ENCODE measurements at places on chromosomes 7 and 10.

DNA sequence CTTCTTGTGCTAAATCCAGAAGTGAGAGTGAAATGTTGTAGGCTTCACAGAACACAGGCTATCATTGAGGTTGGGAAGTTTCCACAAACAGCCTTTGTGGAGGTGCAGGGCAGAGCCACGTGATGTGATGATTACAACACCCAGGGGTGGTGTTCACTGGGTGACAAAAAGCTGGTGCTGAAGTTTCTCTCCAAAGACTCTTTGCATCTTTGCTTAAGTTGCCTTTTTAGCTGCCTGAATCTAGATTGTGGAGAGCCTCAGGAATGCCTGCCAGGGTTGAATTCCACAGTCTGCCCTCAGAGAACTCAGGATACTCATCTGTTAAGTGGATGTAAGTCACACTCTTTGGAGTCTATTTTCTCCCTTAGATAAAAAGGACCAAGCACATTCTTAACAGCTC, 56.3 kb downstream of the PLXNA4 start:
- DNase-seq: peak; percentile 8

GRCh38 chr7:94266238-94266644, 128.5 kb upstream of the COL1A2 start:
- no peak for DNase-seq

GRCh38 chr7:96188174-96188581, 133.7 kb downstream of the SLC25A13 start:
- no peak for DNase-seq

- DNase-seq: no peak
Observed at GRCh38 chr7:13794581-13794980, 194.9 kb downstream of the ETV1 start.

DNA sequence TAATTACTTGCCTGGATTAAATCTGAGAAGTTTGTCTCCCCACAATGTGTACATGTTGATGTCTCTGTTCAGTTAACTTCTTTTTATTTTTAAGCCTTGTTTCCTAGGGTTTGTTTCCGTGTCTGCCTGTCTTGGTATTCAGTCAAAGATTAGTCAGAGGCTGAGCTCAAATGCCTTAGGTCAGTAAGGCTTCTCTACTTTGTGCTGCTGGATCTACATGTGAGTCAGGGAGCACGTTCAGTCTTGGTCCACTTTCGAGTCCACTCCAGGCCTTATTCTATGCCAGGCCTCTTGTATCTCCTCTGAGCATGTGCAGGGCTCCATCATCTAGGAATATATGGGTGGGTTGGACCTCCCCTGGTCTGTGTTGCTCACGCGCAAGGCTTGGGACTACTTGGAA, 93.3 kb upstream of the FZD8 start:
- DNase-seq: no peak

DNA sequence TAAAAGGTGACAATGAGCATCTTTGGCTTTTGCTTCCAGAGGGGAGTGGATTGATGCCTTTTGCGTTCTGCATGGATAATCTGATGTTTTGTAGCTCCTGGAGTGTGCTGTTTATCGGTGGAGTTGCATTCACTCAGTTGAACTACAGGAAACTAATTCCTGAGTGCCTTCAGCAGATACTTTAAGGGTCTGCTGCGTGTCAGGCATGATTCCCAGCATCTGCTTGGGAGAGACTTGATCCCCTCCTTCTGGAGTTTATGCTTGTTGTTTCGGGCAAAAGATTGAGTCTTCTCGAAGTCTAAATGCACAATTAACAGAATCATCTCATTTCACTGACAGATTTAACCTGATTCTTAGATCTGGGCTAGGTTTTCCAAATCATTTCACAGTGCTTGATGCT, 46.2 kb downstream of the CELF2 start:
- no peak for DNase-seq

DNA sequence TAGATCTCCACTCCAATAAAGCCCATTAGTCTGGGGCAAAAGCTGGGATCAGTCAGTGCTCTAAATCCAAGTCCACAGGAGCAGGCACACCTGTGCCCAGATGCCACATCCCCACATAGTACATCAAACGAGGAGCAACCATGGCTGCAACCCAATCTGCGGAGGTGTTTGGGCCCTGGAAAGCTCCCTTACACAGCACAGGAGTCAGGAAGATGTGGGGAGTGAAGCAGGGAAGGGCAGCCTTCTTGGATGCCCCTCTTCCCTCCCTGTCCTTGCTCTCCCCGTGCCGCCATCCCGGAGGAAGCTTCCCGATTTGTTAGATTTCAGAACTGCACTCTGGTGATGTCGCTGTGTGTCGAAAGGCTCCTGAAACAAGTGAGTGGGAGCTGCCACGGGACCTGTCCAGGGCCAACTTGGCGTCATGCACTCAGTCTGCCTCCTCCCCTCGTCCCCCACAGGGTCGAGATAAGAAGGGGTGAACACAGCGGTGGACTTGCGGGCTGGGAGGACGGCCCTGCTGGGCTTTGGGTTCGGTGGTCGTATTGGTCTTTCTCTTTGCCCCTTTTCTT, 230.6 kb upstream of the GRB10 start:
- DNase-seq: no peak

- DNase-seq: no peak
Observed at GRCh38 chr10:97128039-97128492, 57.7 kb downstream of the SLIT1 start.

- DNase-seq: no peak
Observed at GRCh38 chr10:63884426-63884825, 363.2 kb downstream of the REEP3 start.

GRCh38 chr10:48602401-48603135, 2.3 kb downstream of the ARHGAP22 start:
- DNase-seq: no peak

- DNase-seq: no peak
Observed at GRCh38 chr7:130529417-130529816, 37.5 kb downstream of the MEST start.

GRCh38 chr7:27491534-27491933, 171.1 kb downstream of the HIBADH start:
- no peak for DNase-seq

DNA sequence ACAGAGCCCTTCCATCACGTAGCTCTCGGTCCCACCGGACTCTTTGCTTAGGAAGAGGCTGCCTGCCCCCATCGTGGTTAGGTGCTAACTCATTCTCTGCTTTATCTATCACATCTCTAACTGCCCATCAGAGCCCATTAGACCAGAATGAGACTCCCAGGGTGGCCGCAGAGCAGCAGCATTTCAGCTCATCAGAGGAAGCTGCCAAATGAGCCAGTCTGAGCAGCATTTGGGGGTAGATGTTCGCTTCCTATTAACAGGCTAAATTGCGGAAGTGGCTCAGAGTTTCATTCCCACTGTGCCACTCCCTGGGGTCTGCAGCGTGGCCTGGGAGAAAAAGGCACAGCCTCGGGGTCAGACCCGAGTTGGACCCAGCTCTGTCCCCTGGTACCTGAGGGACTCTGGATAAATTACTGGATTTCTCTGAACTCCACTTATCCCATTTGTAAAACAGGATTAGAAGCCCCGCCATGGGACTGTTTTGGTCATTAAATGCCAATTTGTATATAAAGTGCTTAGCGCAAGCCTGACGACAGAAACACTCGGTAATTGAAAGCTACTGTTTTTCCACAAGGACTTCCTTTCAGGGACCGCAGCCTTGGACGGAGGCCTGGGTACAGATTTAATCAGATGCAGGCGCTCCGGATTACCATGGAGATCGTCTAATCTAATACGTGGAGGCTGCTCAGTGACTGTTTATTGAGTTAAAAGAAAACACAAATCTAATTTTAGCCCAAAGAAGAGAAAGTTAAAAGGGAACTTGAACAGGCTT, 73.8 kb upstream of the PRLHR start:
- DNase-seq: peak; percentile 15

DNA sequence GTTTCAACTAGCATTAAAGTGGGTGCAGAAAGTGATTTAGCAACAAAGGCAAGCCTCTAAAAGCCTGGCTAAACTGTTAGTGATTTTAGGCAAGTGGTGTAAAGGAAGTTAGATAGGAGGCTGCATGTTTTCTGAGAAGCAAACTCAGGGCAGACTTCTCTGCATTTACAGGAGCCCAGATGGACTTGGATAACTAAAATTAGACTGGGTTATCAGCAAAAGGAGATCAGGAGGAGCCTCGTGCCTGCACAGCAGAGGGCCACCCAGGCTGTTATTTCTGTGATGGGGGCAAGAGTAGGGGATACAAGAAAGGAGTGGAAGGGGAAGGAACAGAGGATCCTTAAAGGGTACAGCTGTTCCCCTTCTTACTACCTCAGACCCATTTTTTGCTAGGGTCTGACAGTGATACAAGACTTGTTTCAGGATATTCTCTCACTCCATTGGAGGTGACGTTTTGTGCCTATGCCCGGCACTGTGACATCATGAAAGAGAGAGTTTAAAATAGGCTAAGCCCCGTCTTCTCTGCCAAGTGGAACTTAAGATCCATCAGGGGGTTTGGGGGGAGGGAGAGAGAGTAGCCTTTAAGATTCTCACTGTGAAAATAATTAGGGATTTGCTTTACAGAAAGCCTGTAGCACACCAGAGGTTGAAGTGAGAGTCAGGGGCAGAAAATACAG, 49.6 kb upstream of the PDCD4 start:
- DNase-seq: no peak

- no peak for DNase-seq
Observed at GRCh38 chr10:1604246-1604645, 133.1 kb downstream of the ADARB2 start.

DNA sequence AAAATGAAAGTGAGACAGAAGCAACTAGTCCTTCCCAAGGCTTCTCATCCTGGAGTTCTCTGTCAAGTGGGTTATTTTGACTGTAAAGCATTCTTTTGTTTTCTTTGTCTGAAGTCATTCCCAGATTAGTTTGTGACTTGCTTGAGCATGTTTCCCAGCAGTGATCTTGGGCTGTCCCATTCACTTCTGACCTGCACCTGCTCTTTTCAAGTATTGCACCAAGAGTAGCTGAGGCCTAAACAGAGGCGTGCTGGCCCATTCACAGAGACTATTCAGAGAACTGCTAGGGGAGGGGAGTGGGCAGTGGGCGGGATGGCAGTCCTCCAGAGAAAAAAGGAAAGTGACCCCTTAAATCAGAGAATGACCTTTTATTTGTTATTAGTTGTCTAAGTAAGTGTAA, 61.3 kb downstream of the CACNA2D1 start:
- no peak for DNase-seq

DNA sequence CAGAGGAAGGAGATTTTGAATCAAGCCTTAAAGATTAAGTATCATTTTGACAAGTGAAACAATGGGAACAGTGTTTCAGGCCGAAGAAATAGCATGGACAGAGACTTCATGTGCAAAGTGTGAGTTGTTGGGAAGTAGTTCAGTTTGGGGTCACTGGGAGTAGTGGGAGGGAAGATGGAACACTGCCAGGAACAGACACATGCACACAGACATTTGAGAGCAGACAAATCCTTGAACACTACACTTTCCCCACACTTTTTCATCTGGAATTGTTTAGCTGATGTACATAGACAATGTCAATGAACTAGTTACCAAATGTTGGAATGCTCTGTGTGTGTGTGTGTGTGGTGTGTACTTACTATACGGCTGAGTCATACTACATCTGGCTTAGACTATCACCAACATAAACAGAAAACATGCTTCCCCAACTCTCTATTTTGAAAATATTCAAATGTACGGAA, 52.4 kb upstream of the LRRC17 start:
- no peak for DNase-seq

- DNase-seq: no peak
Observed at GRCh38 chr10:96648297-96648696, 61.5 kb upstream of the TM9SF3 start.

- no peak for DNase-seq
Observed at GRCh38 chr10:49165821-49166483, 22.2 kb downstream of the TMEM273 start.

GRCh38 chr10:7988989-7989388, 65.5 kb upstream of the GATA3 start:
- no peak for DNase-seq

GRCh38 chr10:14843327-14843988, 5.4 kb downstream of the HSPA14 start:
- DNase-seq: no peak

DNA sequence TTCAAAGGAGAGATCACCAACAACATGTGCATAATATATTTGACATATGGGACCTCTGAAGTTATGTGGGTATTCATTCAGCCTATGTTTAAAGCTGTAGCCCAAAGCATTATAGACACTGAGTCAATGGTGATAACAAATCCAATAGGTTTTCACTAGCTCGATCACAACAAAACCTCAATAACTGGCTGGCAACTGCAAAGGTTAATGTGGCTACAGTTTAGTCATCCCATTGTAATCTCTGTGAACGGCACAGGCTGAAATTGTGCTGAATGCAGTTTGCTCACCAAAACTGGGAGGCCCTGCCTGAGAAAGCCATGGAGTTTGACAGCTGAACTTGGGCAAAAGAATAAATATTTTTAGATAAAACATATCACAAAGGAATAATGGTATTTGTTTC, 152.4 kb upstream of the ADO start:
- DNase-seq: no peak

DNA sequence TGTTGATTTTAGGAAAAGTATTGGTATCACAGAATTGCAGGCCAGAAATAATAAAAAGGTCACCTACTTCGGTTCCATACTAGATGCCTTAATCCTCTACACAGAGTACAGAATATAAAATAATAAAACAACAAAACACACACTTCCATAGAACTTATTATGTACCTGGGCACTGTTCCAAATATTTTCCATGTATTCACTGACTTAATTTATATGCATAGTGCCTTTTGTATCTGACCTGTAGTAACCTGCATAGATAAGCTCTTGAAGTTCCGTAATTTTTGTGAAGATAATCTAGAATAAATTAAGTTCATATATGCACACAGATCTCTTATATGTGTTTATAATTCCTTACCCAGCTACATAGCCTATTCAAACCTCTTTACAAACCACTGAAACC, 78.3 kb downstream of the RAPGEF5 start:
- no peak for DNase-seq

DNA sequence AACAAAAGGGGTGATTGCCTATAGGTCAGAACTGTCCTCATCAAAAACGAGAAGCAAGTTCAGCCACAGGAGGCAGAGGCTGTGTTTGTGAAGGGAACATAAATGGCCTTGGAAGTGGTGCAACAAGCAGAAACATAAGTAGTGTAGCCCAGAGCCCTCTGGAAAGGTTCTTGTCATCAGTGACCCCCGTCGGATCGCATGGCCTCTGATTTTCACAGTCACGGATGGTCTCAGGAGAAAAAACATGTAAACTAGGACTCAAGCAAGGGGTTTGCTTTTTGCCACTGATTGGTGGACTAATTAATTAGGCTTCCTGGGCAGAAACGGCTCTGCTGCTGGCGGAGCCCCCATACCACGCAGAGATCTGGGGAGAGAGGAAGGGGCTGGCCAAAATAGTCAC, 496.5 kb upstream of the MKI67 start:
- DNase-seq: no peak

DNA sequence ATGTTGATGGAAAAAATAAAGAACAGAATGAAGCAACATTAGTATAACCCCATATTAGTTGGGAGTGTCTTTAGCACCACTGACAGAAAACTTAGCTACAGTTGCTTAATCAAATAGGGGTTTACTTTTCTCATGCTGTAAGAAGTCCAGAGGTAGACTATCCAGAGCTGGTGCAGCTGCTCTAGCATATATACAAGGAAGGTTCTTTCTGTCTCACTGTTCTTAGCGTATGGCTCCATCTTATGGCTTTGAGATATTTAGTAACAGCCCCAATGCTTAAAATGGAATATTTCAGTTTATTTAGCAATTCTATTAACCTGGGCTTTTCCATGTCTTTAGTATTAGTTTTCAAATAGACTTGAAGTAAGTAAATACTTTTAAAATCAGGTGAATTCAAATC, 15.2 kb upstream of the WNT2 start:
- no peak for DNase-seq

GRCh38 chr7:150376560-150376959, 2.6 kb upstream of the ZNF775 start:
- no peak for DNase-seq

- DNase-seq: no peak
Observed at GRCh38 chr7:107446988-107447387, 22.9 kb upstream of the GPR22 start.
